ENCODE measurements at places on chromosomes 6 and 20.

- no peak for DNase-seq
These were observed 18.6 kb downstream of the FARS2 start for GRCh38 chr6:5279891-5280338.

GRCh38 chr20:53149148-53149889, 177.2 kb downstream of the TSHZ2 start:
- DNase-seq = no peak

- no peak for DNase-seq
These were observed 271.3 kb downstream of the BMP7 start for GRCh38 chr20:56995149-56995548.

- no peak for DNase-seq
These were observed 2.2 kb upstream of the ARHGAP40 start for GRCh38 chr20:38599410-38599882.

GRCh38 chr6:89321131-89321970, 6.3 kb upstream of the GABRR2 start:
- DNase-seq = no peak

- DNase-seq = no peak
These were observed 12.2 kb upstream of the LRP11 start for GRCh38 chr6:149876241-149876933.

GRCh38 chr6:108209738-108210137, 43.9 kb downstream of the NR2E1 start:
- no peak for DNase-seq

DNA sequence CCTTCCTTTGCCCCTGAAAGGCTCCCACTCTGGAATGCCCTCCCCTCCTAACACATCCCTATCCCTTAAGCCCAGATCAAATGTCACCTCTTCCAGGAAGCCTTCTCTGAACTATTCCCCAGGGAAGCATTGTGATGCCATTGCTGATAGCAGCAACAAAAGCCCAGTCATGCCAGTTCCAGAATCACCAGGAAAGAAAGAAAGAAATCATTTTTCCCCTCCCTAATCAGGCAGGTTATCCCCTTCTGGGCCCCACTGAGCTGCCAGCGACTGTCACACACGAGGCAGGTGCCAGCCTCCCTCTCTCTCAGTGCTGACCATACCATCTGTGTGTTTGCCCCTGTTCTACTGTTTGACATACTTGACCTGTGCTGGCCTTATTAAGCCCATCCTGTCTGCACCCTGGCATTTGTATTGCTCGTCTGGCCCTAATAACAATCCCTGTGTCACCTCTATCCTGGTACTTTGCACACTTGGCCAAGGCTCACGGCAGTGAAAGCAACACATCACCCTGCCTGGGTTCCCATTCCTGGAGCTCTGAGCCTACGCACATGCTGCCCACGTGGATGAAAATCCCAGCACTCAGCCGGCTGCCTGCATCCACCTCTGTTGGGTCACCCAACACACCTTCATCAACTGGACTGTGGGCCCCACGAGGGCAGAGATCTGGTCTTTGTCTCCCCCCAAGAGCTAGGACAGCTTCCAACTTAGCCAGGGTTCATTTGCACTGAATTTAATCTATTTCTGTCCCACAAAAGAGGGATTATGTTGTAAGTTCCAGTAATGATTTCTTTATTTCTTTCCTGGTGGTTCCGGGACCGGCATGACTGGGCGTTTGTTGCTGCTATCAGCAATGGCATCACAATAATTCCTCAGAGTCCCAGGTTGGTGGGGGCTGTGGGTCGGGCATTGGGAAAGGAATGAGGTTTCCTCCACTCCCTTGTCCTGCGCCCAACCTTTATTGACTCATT, 5.3 kb upstream of the BPIFB1 start:
- DNase-seq = no peak

All from stimulated activated CD4-positive, alpha-beta T cell treated with anti-CD3 and anti-CD28 coated beads, Interleukin-12 subunit alpha, Interleukin-12 subunit beta, amount 100 ng/mL, for 24 hours (primary cell).